Left cardiac atrium (tissue), 4 donors: ENCODE measurements at places on chromosomes 6 and 20. TPM values are rescaled to one million over a fixed set of nuclear protein-coding genes. Genes with fewer than 3 reads are reported as not detected.

DNA sequence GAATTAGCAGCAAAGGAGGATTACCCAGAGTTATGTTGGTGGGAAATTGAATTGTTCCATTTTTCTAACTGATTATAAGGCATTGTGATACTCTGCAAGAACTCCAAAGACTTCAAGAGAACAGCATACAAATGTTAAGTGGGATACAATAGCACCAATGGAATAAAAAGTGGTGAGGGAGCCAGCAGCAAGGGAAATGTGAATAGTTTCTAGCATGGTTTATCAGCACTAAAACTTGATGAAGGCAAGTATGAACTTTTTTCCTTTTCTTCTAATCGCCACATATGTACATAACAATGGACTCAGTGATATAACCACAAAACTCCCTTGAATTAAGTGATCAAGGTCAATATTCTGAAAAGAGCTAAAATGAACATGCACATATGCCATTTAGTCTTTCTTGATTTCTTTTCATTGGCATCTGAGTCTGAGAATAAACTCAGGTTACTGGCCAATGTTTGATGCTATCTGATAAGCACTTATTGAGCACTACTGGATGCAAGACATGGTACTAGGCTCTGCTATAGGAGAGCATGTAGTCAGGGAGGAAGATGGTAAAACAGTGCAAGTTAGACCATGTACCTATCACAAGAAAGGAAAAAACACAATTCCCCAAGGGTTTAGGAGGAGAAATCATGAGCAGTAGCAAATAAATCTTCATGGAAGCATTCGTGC is 36.6 kb upstream of the NOX3 start:
- no peak for DNase-seq

GRCh38 chr6:63799313-63799712 is 163.7 kb downstream of the PHF3 start:
- DNase-seq = no peak

- peak; percentile 54 for DNase-seq
Observed at GRCh38 chr6:166008441-166009369, 158.9 kb downstream of the TBXT start.

The PRPF6 gene
- total RNA-seq = 43.9 TPM

GRCh38 chr20:50558483-50558925 is 48.3 kb downstream of the PTPN1 start:
- DNase-seq = no peak

DNA sequence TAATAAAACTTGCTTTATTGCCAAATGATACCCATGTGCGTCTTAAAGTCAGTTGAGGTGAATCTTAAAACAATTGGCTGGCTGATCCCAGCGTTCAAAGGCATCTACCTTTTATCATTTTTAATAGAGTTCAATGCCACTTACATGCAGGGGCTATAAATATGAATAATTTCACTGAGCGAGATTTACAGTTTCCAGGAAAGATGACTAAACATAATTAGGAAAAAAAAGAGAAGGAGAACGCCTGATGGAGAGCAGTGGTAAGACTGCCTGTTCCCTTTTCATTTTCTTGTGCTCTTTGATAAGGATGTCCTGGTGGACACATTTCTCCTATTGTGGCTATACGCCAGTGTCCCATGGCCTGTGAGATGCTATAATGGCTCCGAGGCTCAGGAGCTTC is 139.9 kb upstream of the SLC22A23 start:
- DNase-seq = no peak

The NMBR gene
- not detected for total RNA-seq

- DNase-seq = no peak
Observed at GRCh38 chr20:58921564-58921963, 59.5 kb upstream of the NELFCD start.
